Glutamatergic neuron (in vitro differentiated cells): ENCODE measurements at places on chromosomes 7 and 10. TPM values are rescaled to one million over a fixed set of nuclear protein-coding genes. Genes with fewer than 3 reads are reported as not detected.
A peak's percentile ranks its signal among the peaks of the same experiment; 100 is the strongest.

DNA sequence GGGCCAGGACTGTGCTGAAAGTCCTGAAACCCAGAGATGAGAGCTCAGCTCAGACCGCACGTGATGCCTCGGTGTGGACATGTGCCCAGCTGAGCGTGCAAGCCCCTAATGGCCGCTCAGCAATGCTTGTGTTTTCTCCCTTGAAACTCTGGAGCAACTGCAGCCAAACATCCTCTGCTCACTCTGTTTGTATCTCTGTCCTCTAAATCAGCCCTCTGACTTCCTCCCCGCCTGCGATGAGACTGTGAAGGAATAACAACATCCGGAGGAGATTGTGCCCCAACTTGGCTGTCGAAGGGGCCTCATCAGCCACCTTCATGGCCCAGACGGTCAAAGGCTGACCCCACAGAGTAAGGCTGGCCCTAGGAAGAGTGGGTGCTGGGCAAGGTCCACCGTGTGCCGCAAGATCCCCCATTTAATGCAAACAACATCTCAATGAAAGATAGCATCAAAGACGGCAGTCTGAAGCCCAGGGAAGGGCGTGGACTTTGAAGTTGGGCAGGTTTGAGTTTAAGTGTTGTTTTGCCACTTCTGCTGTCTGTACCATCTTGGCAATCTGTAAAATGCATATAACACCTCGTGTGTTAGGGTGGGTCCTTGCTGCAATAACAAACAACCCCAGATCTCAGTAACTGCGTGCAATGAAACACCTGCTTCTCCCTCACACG, 39.9 kb downstream of the CALML3 start:
- peaks cover 2% of the 10 kb centered on the region for H3K27me3 ChIP-seq
- H3K4me3 ChIP-seq = no peak overlapping the region
- H3K27ac ChIP-seq = no peak overlapping the region
- peak; percentile 6 for DNase-seq
- no peaks in the 10 kb centered on the region for H3K36me3 ChIP-seq
- H3K4me1 ChIP-seq = peaks cover 17% of the 10 kb centered on the region

DNA sequence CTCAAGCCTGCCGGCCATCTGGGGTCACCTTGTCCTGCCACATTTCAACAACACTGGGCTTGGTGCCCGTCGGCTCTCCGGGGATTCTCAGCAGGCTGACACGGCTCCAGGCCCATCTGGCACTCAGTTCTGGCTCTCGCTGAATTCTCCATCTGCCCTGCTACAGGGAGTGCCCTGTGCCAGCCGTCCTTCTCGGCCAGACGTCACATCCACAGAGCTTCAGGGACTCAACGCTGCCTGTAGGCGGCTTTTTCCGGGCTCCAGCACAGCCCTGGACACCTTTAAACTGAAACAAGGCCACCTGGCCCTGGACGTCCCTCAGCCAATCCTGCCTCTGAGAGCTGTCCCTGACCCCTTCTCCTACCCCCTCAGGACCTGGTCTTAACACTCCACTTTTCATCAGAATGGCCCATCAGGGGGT, 43.0 kb downstream of the TMEM130 start:
- peak overlapping the region; percentile 55 for H3K4me3 ChIP-seq
- peak overlapping the region; percentile 95 for H3K27ac ChIP-seq
- H3K27me3 ChIP-seq = peaks cover 11% of the 10 kb centered on the region
- DNase-seq = peak; percentile 81
- peaks cover 11% of the 10 kb centered on the region for H3K4me1 ChIP-seq

DNA sequence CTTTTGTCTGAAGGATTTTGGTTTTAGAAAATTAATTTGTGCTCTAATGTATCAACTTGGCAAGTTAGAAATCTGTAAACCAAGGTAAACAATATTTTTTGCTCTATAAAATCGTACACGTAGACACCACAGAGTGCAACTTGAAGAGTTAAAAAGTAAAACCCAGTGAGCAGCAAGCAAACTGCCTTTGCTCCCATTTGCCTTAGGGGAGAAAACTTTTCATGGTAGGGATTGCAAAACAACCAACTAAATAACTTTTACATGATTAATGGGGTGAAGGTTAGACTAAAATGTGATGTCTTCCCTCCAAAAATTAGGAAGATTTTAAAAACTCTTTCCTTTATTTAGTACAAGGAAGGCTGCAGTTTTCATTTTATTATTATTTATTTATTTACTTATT, 224.2 kb upstream of the LYZL1 start:
- no peaks in the 10 kb centered on the region for H3K4me1 ChIP-seq
- H3K27me3 ChIP-seq = no peaks in the 10 kb centered on the region
- H3K36me3 ChIP-seq = no peaks in the 10 kb centered on the region
- DNase-seq = no peak
- H3K4me3 ChIP-seq = no peak overlapping the region

GRCh38 chr10:32103721-32104120, 47.5 kb upstream of the KIF5B start:
- H3K27ac ChIP-seq = no peak overlapping the region
- H3K4me1 ChIP-seq = no peaks in the 10 kb centered on the region
- peaks cover 11% of the 10 kb centered on the region for H3K36me3 ChIP-seq
- no peak overlapping the region for H3K4me3 ChIP-seq
- peaks cover 2% of the 10 kb centered on the region for H3K27me3 ChIP-seq
- DNase-seq = no peak

- DNase-seq = no peak
- peaks cover 10% of the 10 kb centered on the region for H3K27me3 ChIP-seq
- H3K4me3 ChIP-seq = no peak overlapping the region
- no peak overlapping the region for H3K27ac ChIP-seq
- H3K4me1 ChIP-seq = no peaks in the 10 kb centered on the region
Observed at GRCh38 chr10:97781618-97782331, 10.0 kb upstream of the SFRP5 start.

DNA sequence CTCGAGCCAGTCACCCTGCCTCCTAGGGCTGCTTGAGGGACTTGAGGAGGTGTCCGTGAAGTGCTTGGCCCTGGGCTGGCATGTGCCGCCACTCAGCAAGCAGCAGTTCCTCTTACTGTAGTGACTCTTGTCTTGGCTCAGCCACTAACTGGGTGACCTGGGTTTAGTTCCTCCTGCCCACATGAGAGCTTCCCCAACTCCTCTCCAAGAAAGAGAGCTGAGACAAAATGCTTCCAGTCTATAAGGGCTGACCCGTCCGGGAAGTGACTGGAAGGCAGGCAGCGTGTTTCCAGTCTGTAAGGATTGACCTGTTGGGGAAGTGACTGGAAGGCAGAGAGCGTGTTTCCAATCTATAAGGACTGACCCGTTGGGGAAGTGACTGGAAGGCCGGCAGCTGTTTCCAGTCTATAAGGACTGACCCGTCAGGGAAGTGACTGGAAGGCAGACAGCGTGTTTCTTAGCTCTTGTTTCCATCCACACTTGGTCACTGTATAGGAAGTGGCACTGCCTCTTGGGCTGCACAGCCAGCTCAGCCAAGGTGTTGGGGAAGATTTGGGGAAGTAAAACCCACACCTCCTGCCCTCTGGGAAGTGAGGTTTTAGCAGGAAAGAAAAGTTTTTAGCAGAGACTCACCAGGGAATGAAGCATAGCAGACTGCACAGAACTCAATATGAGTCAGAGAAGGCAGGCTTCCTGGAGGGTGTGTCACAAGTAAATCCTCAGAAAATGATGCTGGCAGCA, 53.3 kb upstream of the PPIF start:
- peaks cover under 1% of the 10 kb centered on the region for H3K4me1 ChIP-seq
- peak overlapping the region; percentile 43 for H3K27ac ChIP-seq
- H3K27me3 ChIP-seq = peaks cover 23% of the 10 kb centered on the region

DNA sequence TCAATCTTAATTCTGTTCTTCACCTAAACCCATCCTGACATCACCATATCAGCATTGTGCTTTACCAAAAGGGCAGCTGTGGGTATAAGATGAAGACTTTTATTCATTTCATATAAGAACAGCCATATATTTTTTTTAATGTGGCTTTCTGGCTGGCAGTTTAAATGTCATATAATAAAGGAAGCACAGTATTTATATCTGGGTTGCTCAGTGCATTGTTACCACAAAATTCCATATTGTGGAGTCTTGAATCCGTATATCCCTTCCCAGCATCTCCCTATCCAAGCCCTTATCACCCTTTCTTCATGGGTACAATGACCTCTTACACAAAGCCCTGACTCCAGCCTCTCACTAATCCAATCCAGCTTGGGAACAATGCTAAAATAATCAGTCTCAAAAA, 125.8 kb downstream of the RAPGEF5 start:
- no peak for DNase-seq
- no peaks in the 10 kb centered on the region for H3K36me3 ChIP-seq
- H3K27ac ChIP-seq = no peak overlapping the region

The PPP1R17 gene
- total RNA-seq = 657 TPM

The H2AZ2 gene
- 180 TPM for total RNA-seq

The PALD1 gene
- 15.5 TPM for total RNA-seq

The VSTM4 gene
- total RNA-seq = 2.0 TPM

The TAC1 gene
- 12.1 TPM for total RNA-seq
